ENCODE measurements at places on chromosomes 5 and 9.

- peak; percentile 69 for DNase-seq
These were observed 79.3 kb downstream of the BRINP1 start for GRCh38 chr9:119289740-119290433.

DNA sequence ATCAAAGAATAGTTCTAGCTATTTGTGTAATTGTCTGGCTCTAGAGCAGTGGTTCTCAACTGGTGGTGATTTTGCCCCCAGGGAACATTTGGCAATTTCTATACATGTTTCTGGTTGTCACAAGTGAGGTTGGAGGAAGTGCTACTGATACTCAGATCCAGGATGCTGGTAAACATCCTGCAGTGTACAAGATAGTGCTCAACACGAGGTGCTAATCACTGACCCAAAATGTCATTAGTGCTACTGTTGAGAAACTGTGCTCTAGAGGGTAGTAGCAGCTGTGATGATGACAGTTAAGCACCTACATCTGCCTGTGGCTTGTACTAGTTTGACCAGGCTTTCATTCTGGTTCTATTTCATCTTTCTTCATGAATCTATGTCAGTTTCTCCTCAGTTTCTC lies 22.1 kb downstream of the LRRC19 start:
- no peak for DNase-seq

DNA sequence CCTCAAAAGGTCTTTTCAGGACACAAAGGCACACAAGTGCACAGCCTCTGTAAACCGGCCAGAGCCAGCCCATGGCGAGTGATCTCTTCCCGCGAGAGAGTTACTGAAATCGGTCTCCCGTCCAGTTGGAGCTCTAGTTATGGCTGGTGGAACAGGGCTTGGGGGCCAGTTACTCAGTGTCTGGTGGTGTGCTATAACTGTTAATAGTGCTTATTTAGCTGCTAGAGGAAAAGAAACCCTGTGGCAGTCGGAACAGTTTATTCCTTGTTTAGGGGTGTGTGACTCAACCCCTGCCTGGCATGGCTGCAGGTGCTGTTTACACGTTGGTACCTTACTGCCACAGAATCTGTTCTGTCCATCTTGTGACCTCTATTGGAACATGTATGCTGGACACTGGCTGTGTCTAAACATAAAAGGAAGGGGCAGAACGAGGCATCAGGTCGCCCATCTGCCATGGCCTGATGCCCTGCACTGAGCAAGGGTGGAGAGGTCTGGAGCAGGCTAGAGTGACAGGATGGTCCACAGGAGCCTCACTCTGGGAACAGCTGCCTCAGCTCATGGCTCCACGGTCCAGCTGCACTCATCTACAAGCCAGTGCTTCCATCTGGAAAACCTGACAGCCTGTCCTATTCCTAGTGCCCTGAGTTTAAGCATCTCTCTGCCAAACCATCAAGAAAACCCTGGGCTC lies 49.6 kb upstream of the SIMC1 start:
- no peak for DNase-seq

- no peak for DNase-seq
These were observed 20.5 kb upstream of the FGFR4 start for GRCh38 chr5:177066224-177066623.

DNA sequence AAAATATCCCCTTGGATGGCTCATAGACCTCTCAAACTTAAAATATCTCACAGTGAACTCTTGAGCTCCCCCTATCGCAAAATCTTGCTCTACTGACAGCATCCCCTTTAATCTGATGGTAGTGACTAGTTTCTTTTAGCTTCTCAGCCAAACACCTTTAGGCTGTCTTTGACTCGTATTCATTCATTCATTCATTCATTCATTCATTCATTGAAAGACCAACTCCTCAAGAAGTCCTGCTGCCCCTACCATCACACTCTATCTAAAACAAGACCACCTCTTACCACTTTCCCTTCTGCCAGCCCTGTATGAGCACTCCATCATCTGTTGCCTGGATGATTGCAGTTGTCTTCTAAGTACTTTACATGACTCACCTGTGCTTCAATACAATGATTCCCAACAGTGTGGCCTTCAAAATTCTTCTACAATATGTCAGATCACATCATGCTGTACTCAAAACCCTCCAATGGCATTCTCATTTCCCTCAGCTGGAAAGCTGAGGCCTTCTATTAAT lies 46.8 kb downstream of the ITGA2 start:
- no peak for DNase-seq

DNA sequence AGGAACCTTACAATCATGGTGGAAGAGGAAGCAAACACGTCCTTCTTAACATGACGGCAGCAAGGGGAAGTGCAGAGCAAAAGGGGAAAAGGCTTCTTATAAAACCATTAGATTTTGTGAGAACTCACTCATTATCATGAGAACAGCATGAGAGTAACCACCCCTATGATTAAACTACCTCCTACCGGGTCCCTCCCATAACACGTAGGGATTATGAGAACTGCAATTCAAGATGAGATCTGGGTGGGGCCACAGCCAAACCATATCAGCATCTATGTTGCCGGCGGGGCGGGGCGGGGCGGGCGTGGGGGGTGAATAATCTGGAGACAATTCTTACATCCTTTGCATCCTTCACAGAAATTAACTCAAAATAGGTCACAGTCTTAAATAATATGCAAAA lies 58.8 kb upstream of the GFPT2 start:
- no peak for DNase-seq

- DNase-seq = no peak
These were observed 313 bp downstream of the LCN12 start for GRCh38 chr9:136952321-136952850.

GRCh38 chr9:33291031-33291397 lies 698 bp downstream of the NFX1 start:
- DNase-seq = no peak

DNA sequence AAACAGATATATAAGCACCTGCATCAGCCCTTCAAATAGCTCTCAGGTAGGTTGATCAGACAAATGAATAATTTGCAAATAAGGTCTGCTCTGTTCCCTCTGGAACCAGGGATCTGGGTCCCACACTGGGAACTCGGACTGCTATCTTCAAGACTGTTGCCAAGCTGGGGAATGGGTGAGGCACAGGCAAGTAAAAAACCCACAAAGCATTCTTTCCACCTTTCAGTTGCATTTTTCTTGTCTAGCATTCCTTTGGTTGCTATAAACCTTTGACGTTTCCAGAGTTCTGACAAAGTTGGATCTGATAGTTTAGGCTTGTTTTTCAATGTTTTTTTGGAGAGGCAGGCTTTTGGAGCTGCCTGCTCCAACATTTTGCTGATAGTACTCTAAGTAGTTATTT lies 20.1 kb downstream of the FBXL17 start:
- DNase-seq = no peak

- no peak for DNase-seq
These were observed 365.0 kb downstream of the DMRT2 start for GRCh38 chr9:1415146-1415545.

GRCh38 chr9:75197561-75197960 lies 109.2 kb downstream of the OSTF1 start:
- peak; percentile 56 for DNase-seq

- no peak for DNase-seq
These were observed 78.8 kb upstream of the GPBP1 start for GRCh38 chr5:57094753-57095683.

GRCh38 chr5:3307982-3308621 lies 287.5 kb upstream of the IRX1 start:
- DNase-seq = no peak

- no peak for DNase-seq
These were observed 44.2 kb downstream of the KIAA1958 start for GRCh38 chr9:112530751-112531205.

Data from hematopoietic multipotent progenitor cell (in vitro differentiated cells).